ENCODE measurements at places on chromosomes 1 and 21.

DNA sequence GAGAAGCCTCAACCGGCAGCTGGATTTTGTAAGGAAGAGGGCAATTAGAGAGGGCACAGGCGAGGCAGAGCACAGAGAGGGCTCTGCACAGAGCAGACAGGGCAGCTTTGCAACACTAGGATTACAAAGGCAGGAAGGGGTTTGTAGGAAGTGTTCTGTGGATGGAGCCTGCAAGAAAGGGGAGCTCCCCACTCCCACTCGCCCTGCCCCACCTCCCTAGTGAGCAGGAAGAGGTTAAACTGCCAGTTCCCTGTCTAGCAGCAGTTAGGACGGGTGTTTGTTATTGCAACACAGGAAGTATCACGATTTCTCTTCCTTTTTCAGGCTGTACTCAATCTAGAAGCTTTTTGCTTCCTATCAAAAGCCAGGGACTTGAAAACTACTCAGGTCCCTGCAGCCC is 63.3 kb upstream of the LRRC8D start:
- no peak for DNase-seq

DNA sequence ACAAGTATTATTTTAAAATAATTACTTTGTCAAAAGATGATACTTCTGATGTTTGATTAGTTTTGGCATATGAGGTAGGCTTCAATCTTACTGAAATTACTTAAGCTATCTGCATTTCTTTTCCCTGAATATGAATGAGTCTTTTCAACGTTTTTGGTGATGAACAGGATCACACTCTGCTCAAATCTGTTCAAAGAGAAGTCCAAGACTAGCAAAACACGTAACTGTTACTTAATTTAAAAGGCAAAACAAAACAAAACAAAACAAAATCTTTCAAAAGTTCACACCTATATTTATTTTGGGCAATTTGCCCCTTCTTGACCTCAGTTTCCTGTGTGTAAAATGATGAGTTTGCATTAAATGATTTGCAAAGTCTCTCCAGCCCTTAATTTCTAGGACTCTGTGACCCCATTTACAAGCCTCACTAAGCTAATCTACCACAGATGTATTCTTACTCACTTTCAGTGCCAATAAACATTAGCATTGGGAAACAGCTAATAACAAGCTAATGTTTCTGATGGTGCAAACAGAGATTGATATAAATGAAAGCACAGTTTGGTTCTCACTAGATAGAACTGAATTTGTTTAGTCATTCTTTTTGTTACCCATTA is 865.4 kb downstream of the LTN1 start:
- no peak for DNase-seq

DNA sequence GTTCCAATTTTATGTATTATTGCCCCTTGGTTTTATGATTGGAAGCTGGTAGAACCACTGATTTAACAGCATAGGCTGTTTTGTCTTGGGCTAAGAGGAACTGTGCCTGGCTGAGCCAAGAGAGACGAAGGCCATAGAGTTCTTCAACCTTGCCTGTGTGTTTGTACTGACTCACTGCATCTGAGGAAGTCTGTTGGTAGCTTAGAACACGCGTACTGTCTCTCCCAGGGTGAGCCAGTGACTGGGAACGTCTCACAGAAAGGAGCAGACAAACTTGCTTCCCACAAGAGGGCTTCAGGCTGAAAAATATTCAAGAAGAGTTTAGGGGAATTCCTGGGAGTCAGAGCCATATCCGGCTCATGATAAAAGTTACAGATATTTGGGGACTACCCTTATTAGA is 14.9 kb downstream of the TMEM51 start:
- DNase-seq = peak; percentile 82

DNA sequence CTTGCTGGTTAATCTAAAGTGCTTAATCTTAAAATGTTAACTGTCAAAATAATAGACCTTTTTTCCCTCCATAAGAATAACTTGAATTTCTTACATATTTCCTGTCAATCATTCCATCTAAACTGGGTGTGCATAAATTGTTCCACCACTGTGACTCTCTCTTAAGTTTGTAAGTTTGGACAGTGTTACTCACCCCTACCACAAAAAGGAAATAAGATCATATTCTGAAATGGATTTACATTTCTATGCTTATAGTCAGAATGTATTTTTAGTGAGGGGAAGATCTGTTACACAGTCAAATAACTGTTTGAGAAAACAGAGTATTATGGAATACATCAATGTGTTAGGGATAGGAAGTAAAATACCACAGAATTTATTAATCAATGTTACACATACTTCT is 109.6 kb upstream of the DPYD start:
- peak; percentile 58 for DNase-seq

DNA sequence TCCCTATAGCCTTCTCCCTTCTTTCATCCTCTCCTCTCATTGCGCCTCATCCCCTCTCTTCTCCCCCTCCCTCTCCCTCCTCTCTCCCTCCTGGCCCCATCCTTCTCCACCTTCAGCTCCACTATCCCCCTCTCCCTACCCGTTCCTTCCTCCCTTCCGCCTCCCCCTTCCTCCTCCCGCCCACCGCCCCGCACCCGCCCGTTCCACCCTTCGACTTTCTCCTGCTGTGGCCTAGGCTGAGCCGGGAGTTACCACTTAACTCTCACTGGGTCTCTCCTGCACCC is 1.6 kb downstream of the NPR1 start:
- no peak for DNase-seq

GRCh38 chr1:244861683-244862082 is 2.7 kb downstream of the HNRNPU start:
- DNase-seq = peak; percentile 44

DNA sequence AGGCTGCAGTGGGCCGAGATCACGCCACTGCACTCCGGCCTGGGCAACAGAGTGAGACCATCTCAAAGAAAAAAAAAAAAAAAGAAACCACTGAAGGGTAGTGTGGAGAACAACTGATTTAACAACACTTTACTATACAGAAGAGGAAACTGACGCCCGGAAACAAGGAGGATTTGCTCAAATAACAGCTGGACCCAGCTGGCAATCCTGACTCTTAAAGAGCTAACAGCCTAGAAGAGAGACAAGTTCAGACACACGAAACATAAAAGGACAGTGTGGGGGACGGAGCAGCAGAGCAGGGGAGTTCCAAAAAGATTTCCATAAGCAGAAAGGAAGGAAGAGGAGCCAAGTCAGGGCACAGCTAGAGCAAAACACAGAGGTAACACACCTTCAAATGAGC is 4.4 kb downstream of the ECHDC2 start:
- no peak for DNase-seq

GRCh38 chr1:89457046-89457445 is 67.6 kb upstream of the LRRC8B start:
- no peak for DNase-seq

GRCh38 chr1:206714331-206715058 is 29.8 kb downstream of the MAPKAPK2 start:
- peak; percentile 78 for DNase-seq

DNA sequence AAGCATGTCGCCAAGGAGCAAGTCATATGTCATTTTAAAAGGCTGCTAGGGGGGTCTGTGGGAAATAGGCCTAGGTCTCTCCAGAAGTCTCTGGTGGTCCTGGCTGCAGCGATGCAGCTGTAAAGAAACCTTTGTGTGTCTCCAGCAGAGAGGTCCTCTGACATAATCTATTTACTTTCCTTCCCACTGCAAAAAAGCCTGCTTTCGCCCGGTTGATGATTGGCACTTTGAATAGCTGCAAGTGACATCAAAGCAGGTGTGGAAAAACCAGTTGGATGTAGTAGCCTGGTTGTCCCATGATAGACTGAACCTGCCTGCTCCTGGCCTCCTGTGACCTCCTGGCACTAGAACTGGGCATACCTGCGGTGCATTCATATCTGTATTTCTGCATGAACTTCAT is 13.8 kb downstream of the RASSF5 start:
- no peak for DNase-seq

- DNase-seq = peak; percentile 86
Observed at GRCh38 chr1:157073944-157074685, 25.5 kb downstream of the ETV3L start.

- DNase-seq = no peak
Observed at GRCh38 chr1:154860156-154860870, 9.8 kb downstream of the KCNN3 start.

- no peak for DNase-seq
Observed at GRCh38 chr1:22376546-22376945, 75.1 kb upstream of the ZBTB40 start.

GRCh38 chr1:227432181-227432535 is 113.9 kb upstream of the CDC42BPA start:
- DNase-seq = no peak

GRCh38 chr1:11706292-11706691 is 14.8 kb downstream of the DRAXIN start:
- no peak for DNase-seq

GRCh38 chr1:42340901-42341300 is 5.9 kb upstream of the FOXJ3 start:
- DNase-seq = no peak

- peak; percentile 48 for DNase-seq
Observed at GRCh38 chr1:223747838-223748335, 35.5 kb downstream of the CAPN2 start.

DNA sequence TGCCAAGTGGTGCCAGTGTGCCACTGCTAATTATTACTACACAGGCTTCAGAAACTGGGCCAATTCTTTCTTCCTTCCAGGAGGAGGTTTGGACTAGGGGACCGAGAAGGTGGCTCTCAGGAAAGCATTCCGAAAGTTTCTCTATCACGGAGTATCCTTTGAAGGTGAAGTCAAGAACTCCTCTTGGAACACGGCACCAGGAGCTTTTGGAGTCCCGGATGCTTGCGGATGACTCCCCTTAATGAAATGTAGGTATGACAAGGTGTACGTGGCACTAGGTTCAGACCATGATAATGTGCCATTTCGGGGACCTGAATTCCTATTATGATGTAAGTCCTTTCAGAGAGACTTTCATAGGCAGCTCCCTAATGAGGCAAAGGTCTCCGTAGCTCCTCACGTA is 634.1 kb downstream of the KIF26B start:
- DNase-seq = no peak

DNA sequence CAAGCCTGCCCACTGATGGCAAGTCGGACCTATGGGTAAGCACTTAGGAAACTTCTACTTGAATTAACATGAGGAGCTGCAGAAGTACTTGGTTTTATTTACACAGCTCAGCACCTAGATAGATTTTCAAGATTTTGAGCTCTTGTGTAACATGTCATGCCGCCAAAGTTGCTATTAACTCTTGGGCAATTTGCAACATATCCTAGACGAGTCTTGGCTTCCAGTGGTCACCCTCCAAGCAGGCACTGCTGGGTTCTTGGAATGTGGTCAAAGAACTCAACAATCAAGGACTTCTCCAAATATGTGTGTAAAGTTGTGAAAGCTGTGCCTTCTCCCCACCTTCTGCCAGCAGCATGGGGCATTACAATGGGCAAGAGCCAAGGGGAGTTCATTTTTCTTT is 17.8 kb upstream of the GUCA2B start:
- peak; percentile 14 for DNase-seq

GRCh38 chr1:111179968-111180533 is 20.4 kb downstream of the DENND2D start:
- DNase-seq = no peak

GRCh38 chr1:151774256-151774922 is 11.1 kb upstream of the MRPL9 start:
- DNase-seq = no peak

GRCh38 chr1:88324899-88325298 is 359.2 kb upstream of the PKN2 start:
- DNase-seq = no peak

GRCh38 chr1:185017338-185017737 is 28.0 kb upstream of the RNF2 start:
- DNase-seq = peak; percentile 92

DNA sequence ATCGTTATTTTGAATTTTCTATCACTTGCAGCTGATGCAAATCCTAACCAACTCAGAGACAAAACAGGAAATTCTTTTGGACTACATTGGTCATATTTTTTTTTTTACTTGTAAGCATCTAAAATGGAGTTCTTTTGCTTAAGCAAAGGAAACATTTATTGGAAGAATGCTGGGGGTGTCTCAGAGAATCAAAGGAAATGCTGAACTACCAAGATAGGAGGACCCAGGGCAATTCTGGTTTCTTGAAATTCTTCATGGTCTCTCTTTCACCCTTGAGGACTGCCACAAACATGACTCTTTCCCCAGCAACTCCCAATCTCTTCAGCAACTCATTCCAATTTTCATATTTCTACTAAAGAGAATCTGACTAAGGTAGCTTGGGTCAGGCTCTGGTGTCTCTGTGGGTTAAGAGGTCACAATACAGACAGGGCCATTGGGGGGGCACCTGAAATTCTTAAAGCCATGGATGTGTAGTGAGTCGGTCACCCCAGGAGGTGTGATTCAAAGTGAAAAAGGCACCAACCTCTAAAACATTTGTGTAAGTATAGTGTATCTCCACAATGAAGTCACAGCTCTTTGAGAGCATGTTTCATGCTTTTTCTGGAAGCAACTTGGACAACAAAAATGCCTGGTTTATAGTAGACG is 171.1 kb upstream of the FGGY start:
- peak; percentile 35 for DNase-seq

- DNase-seq = no peak
Observed at GRCh38 chr21:45504516-45505415, 37.5 kb downstream of the SLC19A1 start.

DNA sequence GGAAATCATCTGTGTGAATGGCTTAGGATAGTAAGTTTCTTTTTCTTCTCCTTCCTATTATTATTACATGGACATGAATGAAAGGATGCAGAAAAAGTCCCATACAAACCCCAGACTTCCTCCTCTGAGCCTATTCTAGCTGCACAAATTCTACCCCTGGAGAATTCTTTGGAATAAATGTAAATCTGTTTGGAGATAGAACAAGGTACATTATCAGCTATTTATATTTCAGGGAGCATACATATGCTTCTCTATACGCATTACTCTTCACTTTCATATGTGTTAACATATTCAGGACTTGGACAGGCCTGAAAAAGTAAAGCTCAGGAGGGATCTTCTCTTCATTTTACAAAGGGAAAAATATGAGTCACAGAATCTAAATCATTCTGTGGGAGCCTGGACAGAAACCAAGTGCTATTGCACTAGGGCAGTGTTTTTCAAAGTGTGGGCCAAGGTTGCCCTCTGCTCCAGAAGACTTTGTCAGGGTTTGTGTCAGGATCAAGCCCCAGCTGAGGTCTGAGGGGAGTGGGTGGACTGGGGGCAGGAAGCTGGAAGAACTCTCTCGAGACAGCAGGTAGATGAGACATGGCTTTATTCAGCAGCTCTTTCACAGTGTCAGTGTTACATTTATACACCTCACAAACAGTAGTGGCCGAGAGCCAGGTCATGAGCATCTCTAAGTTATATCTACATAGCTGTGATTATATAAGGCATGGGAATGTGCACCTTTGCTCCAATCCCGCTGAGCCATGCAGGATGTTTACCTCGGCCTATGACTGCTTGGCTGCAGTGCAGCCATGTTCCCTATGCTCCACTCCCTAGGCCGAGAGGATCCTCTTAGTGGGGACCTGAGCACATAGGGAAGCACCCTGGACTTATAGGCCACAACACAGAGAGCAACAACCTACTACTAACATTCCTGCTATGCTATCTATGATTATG is 114.3 kb downstream of the GDAP2 start:
- peak; percentile 60 for DNase-seq
